ENCODE measurements at places on chromosomes 2 and 18.

GRCh38 chr2:39779341-39779851 is 338 bp upstream of the THUMPD2 start:
- DNase-seq = peak; percentile 52

DNA sequence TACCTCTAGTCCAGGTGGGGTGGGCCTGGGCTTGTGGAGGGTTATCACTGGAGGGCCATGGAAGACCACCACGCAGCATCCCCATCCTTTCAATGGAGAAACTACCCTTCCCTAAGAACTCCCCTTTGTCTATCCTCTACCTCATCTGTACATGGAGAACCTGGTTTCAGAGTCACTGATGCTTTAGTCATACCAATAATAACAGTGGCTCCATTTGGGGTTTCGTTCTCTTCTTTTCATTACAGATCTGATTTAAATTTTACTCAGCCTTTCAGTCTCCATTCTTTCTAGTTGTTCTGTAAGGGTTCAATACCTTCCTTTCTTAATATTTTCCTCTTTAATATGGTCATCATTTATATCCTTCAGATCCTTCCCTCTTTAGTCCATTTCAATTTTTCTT is 54.6 kb upstream of the ZFP36L2 start:
- no peak for DNase-seq

GRCh38 chr2:1729242-1729641 is 15.1 kb downstream of the PXDN start:
- no peak for DNase-seq

DNA sequence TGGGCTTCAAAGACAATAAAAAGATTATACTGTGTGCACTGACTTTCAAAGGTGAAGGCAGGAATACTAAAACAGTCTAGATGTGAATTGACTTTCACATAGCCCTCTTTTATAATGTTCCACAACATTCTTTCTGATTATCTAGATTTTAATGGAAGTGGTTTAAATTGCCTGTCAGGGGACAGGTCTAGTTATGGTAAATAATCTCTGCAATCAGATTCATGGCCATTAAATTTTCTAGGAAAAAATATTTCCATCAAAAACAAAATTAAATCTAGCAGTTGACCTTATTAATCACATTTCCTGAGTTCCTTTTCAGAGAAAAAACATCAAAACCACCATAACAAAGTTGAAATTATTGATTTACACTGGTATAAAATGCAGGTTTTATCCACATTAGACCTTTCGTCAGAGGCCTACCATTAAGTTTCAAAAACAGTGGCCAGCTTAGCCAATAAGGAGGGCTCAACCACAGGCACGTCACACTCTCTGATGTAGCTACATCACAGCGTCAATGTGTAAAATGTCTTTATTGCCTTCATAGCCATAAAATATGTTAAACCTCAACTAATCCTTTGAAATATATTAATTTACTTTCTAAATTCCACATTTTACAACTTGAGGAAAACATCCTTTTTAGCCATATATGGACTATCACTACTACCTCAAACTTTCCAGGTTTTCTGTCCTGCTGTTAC is 79.4 kb downstream of the NOL10 start:
- DNase-seq = no peak

DNA sequence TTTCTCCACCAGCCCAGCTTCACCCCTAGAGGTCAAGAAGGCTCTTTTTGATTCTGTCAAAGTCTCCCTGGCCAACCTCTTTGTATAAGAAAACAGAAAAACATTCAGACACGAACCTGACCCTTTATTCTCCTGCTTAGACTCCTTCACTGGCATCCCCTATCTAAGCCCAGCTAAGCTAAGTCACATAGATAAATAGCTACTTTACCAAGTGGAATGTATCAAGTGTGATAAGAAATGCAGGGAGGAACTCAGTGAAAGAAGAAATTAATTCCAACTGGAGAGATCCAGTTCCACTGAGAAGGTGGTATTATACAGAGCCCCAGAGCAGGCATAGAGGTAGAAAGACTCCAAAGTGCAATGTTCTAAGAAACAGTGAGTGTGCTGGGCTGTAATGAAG is 489.5 kb downstream of the TNS1 start:
- DNase-seq = no peak

GRCh38 chr2:215397632-215398341 is 38.1 kb downstream of the FN1 start:
- no peak for DNase-seq

- DNase-seq = no peak
Measured at GRCh38 chr2:220076734-220077133, 449.3 kb downstream of the SLC4A3 start.

DNA sequence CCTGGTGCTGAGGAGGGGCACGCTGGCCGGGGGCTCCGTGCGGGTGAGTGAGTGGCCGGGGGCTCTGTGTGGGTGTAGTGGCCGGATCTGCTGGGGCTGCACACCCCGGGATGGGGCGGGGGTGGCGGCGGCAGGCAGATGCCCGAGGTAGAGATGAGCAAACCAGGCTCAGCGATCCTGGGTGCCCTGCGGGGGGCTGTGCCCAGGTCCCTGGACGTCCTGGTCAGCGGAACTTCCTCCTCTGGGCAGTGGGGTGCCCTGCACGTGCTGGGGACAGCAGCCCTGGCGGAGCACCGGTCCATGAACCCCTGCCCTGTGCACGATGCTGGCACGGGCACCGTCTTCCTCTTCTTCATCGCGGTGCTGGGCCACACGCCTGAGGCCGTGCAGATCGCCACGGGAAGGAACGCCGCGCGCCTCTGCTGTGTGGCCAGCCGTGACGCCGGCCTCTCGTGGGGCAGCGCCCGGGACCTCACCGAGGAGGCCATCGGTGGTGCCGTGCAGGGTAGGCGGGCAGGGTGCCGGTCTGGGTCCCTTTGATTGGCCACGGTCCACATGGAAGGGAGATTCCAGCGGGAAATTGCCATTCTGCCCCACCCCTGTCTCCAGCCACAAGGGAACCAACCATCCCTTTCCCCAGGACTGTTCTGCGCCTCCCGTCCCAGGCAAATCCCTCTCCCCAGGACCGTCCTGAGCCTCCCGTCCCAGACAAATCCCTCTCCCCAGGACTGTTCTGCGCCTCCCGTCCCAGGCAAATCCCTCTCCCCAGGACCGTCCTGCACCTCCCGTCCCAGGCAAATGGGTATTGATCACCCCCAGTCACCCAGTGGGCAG is 5.9 kb downstream of the NEU4 start:
- no peak for DNase-seq

DNA sequence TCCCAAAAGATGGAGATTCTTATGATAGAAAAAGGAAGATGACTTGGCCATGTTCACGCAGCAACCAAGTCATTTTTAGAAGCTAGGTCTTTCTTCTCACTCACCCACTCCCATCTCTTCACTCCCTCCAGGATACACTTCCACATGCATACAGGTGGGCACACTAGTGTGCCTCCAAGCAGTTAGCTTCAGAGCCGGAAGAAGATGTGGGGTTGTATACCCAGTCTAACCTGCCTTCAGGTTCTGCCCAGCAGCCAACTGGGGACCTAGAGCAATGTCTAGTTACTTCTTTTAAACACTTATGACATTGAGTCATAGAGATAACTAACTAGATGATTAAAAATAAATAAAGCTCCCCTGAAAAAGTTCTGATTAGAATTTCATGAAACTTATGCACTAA is 21.8 kb upstream of the TANK start:
- no peak for DNase-seq

GRCh38 chr2:109702250-109702985 is 88.3 kb downstream of the SOWAHC start:
- DNase-seq = no peak

GRCh38 chr2:201444746-201445465 is 6.4 kb downstream of the TRAK2 start:
- DNase-seq = no peak

DNA sequence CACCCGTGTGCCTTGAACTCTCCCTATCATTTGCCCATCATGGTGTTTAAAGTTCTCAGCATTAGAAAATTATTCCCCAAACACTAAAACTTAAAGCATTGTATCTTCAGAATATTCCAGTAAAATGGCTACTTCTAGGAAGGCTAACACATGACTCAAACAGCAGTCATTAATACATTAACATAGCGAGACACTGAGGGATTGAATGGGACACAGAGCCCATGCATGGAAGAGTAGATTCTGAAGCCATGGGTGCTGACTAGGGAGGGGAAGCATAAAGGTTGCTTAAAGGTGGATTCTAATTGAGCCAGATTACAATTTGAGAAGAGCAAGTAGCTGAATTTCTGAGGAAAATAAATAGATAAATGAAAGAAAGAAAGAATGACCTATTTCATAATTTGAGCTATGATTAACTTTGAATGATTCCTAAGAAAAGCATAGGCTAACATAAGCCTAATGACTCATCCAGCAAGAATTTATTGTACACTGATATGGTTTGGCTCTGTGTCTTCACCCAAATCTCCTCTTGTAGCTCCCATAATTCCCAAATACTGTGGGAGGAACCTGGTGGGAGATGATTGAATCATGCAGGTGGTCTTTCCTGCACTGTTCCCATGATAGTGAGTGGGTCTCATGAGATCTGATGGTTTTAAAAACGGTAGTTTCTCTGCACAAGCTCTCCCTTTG is 79.8 kb upstream of the PIK3C3 start:
- no peak for DNase-seq

GRCh38 chr18:26405190-26405801 is 143.1 kb downstream of the KCTD1 start:
- peak; percentile 41 for DNase-seq

DNA sequence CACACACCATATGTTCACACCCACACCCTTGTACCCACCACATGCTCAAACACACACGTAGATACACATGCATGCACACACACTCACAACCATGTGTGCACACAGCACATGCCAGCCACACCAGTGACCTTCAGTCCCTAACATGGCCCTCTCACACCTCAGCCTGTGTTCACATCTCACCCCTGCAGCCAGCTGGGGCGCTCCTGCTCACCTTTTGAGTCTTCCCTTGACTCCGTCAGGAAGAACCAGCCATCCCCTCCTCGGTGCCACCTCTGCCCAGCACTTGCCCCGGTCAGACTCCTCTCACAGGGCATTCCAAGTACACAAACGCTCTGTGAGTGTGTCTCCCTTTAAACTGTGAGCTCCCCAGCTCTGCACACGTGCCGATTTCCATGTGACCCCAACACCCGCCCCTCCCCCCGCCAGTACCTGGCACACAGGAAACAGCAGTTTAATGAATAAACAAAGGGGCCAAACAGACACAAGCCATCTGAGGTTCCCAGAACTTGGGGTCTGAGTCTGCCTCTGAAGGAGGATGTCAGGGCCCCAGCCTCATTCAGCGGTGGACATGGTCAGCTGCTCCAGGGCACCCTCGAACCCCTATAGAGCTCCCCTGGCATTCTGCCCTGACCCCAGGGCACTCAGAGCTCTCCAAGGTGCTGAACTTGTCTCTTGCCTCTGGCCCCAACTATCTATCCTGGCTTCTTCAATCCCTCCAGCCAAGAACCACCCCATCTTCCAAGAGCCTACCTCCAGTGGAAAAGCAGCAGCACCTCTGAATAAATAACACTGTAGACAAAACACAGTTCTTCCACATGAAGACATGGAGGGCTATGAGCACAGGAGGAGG is 252.9 kb downstream of the ATAD2B start:
- DNase-seq = no peak

GRCh38 chr18:3577281-3577855 is 127.4 kb downstream of the TGIF1 start:
- no peak for DNase-seq

DNA sequence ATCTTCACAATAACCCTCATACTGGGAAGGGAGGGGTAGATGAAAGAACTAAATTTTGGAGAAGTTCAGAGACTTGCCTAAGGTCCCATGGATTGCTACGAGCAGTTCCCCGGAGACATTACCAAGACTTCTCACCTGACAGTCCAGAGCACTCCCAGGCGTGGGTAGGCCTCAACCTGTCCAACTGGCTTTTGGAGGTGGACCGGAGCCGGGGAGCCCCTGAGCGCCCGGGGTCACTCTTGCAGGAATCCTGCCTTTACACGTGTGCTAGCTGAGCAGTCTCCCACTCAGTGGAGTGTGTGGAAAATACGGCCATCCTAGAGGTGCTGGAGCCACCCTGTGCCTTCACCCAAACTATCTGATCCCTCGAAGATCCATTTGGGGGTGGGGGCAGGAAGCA is 8.0 kb downstream of the POMC start:
- DNase-seq = no peak

GRCh38 chr18:9506046-9506792 is 30.9 kb downstream of the RALBP1 start:
- no peak for DNase-seq

DNA sequence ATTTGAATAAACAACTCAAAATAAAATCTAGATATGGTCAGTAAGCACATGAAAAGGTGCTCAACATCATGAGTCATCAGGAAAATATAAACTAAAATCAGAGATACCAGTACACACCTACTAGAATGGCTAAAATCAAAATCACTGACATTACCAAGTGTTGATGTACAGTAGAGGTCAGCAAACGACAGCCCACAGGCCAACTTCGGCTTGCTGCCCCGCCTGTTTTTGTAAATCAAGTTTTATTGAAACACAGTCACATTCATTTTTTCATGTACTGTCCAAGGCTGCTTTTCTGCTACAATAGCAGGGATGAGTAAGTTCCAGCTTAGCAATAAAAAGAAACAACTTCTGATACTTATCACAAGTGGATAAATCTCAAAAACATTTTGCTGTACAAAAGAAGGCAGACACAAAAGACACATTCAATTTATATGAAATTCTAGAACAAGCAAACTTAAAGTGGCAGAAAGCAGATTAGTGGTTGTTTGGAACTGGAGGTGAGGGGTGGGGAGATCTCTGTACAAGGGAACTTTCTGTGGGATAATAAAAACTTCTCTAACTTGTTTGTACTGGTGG is 32.1 kb downstream of the TRAK2 start:
- no peak for DNase-seq

- peak; percentile 68 for DNase-seq
Measured at GRCh38 chr2:228516019-228516418, 334.5 kb upstream of the SPHKAP start.

GRCh38 chr2:54366487-54367280 is 89.4 kb upstream of the SPTBN1 start:
- no peak for DNase-seq

DNA sequence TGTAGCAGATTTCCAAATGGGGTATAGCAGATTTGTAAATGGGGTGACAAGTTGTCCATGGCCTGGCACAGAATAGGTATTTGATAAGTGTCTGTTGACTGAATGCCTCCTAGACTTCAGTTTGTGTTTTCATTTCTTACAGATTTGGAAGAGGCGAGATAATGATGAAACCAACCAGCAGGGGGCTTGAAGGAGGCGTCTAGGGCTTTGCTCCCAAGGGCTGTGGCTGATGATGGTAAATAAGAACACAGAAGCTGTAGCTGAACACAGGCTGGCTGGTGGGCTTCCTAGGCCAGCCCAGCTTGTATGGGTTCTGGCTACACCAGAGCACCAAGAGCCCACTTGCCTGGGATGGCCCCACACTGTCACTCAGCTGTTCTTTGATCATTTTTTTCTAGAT is 19.4 kb downstream of the SFTPB start:
- DNase-seq = no peak

GRCh38 chr18:37430357-37431076 is 135.1 kb downstream of the CELF4 start:
- no peak for DNase-seq

- DNase-seq = peak; percentile 66
Measured at GRCh38 chr2:50591642-50592041, 440.3 kb downstream of the NRXN1 start.

Measured in G401 (cell line).